Stimulated activated CD4-positive, alpha-beta T cell treated with anti-CD3 and anti-CD28 coated beads, TNF-alpha, amount 100 ng/mL, for 24 hours (primary cell): ENCODE measurements at places on chromosomes 12 and 14.

DNA sequence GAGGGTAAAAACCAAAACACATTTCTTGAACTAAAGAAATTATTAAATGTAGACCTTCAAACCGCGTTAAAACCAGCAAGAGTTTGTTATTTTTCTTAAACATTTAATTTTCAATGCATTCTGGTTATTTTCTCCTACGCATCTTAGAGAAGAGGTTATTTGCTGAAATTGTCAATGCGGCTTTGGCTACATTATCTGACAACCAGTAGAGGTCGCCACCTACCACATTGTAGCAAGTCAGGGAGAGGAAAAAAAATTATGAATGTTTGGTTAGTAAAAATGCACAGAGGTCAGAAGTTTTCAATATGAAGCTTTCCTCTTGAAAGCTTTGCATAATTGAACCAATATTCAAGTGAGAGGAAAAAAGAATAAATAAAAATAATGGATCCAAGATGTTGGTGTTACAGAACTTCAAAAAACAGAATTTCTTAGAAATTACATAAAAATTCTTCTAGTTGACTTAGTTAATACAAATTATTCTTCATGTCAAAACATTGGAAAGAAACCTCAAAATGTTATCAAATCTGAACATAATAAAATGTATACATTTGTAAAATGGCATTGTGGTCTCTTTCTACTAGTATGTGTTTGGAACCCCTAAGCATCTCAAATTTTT lies 159.4 kb upstream of the TMTC2 start:
- peak; percentile 4 for DNase-seq

DNA sequence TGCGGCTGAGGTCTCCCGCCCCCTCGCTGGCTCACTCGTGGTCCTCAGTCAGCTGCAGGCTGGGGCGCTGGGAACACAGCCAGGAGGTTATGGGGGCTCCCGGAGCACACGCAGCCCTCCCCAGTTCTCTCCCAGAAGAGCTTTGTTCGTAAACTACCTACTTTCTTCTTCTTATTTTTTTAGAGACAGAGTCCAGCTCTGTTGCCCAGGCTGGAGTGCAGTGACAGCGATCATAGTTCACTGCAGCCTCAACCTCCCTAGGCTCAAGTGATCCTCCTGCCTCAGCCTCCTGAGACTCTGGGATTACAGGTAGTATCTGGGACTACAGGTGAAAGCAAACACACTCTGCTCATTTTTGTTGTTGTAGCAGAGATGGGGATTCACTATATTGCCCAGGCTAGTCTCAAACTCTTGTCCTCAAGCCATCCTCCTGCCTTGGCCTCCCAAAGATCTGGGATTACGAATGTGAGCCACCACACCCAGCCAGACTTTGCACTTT lies 15.5 kb upstream of the PLA2G1B start:
- no peak for DNase-seq

DNA sequence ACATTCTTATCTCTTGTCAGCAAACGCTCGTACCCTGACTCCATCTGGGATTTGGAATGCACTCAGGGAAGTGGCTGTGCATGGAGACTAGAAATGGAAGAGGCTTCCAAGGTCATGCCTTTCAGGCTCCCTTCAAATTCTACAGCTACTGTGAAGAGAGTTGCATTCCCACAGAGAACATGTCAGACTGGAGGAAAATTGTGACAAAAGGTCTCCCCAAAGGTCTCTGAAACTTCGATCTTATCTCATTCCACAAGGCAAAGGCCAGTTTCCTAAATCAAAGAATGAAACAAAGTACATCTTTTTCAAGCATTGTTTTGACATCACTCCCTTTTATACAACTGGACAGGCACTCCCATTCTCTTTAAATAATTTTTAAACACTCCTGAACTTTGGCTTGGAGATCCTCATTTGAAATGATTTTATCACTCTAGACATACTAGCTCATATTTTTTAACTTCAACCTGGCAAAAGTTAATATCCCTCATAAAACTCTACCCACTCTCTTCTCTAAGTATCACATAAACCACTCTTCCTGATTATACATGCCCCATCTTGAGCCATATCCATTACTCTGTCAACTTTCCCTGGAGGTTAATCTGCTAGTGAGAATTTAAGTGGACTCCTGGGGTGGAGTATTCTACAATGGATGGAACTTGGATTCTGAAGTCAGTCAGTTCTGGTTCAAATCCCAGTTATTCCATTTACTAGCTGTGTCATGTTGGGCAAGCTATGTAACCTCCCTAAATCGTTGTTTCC lies 218.1 kb upstream of the HMGA2 start:
- DNase-seq, result no peak

DNA sequence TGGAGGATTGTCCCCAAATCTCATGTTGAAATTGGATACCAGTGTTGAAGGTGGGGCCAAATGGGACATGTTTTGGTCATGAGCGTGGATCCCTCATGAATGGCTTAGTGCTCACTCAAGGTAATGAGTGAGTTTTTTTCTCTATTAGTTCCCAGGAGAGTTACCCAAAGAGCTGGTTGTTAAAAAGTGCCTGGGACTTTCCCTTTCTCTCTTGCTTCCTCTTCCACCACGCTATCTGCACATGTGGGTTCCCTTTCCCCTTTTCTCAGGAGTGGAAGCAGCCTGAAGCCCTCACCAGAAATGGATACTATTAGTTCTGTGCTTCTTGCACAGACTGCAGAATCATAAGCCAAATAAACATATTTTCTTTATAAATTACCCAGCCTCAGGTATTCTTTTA lies 465.4 kb downstream of the FSCB start:
- no peak for DNase-seq

DNA sequence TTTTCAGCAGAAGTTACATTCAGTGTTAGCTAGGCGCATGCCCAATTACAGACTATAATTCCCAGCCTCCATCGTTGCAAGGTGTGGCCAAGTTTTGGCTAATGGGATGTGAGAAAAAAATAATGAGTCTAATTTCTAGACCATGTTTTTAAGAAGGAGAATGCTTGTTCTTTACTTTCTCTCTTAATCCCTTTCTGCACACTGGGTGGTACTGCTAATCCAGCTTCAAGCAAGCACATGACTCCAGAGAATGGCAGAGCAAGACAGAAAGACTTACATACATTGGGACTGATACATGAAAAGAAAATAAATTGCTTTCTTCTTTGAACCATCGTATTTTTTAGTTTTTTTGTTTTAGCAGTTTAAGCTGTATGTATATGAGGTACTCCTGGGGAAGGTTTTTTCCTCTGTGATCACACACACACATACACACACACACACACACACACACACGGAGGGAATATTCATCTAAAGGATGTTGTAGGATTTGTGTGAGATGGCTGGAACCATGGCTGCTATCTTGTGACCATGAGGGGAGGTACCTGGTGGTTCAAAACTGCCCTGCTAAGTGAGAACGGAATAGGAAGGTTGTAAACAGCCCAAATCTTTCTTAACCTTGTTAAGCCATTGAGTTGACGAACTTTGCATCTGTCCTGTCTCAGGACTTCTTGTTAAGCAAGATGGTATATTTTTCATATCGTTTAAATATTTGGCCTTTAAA lies 34.3 kb upstream of the LTA4H start:
- DNase-seq, result no peak
